ENCODE measurements at places on chromosomes 11 and 22. TPM values are rescaled to one million over a fixed set of nuclear protein-coding genes. Genes with fewer than 3 reads are reported as not detected.
A peak's percentile ranks its signal among the peaks of the same experiment; 100 is the strongest.

DNA sequence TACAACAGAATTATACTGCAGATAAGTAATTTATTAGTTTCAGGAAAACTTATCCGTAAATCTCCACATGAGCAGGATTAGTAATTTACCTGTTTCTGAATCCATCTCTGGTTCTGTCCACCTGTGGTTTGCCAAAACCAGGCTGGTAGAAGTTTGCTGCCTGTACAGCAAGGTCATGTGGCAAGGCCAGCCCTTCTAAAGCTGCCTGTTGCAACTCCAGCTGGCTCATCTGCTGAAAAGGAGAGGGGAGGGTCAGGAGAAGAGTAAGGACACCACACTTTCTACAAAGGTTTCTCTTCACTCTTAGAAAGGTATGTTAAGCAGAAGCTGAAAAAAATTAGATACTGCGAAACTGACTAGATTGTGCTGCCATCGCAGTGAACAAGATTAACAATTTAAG lies 42.3 kb downstream of the EIF4ENIF1 start:
- no peak for DNase-seq
- no peak overlapping the region for H3K4me3 ChIP-seq
- peaks cover 11% of the 10 kb centered on the region for H3K36me3 ChIP-seq
- no peaks in the 10 kb centered on the region for H3K27me3 ChIP-seq
- peaks cover under 1% of the 10 kb centered on the region for H3K4me1 ChIP-seq

- H3K27me3 ChIP-seq, result peaks cover 6% of the 10 kb centered on the region
- DNase-seq, result no peak
- no peaks in the 10 kb centered on the region for H3K36me3 ChIP-seq
- no peak overlapping the region for H3K4me3 ChIP-seq
- no peak overlapping the region for H3K27ac ChIP-seq
- no peaks in the 10 kb centered on the region for H3K4me1 ChIP-seq
These were observed 13.5 kb downstream of the FSHB start for GRCh38 chr11:30244265-30244664.

PIWIL4 gene
- total RNA-seq, result 1.5 TPM

- peak overlapping the region; percentile 69 for H3K27ac ChIP-seq
- peaks cover 23% of the 10 kb centered on the region for H3K36me3 ChIP-seq
- peaks cover 5% of the 10 kb centered on the region for H3K27me3 ChIP-seq
- DNase-seq, result peak; percentile 55
- H3K4me3 ChIP-seq, result peak overlapping the region; percentile 86
- peaks cover 49% of the 10 kb centered on the region for H3K4me1 ChIP-seq
These were observed 938 bp downstream of the LAYN start for GRCh38 chr11:111541254-111542061.

HDHD5 gene
- total RNA-seq, result 33.7 TPM

DNA sequence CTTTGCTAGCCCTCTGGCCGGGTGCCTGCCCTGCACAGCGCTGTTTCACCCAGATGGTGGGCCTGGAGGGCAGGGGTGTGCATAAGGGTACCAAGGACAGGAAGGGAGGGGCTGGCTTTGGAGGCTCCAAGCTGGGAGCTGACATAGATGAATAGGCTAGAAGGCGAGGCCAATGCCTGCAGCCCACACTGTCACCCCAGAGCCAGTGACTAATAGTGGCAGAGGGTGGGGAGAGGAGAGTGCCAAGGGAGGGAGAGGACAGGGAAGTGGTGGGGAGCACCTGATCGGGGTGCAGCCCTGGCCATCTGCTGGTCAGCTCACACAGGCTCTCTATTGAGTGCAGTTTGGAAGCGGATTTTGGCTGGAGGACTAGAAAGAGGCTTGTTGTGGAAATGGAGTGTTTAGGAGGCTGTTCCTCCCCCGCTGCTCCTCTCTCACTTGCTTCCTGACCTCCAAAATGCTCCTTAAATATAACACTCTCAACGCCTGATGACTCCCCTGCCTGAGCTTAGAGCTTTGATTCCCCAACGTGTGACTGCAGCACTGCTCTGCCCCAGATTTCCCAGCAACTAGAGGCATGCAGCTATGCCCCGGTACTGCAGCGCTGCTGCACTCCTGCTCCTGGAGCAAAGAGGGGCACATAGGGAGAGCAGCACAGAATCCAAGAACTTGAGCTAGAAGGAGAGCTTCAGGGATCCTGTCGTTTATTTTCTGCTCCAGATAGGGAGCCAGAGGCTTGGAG lies 89.2 kb downstream of the GRAMD1B start:
- DNase-seq, result no peak
- H3K27me3 ChIP-seq, result no peaks in the 10 kb centered on the region
- H3K4me1 ChIP-seq, result peaks cover 8% of the 10 kb centered on the region
- H3K36me3 ChIP-seq, result peaks cover 8% of the 10 kb centered on the region

DNA sequence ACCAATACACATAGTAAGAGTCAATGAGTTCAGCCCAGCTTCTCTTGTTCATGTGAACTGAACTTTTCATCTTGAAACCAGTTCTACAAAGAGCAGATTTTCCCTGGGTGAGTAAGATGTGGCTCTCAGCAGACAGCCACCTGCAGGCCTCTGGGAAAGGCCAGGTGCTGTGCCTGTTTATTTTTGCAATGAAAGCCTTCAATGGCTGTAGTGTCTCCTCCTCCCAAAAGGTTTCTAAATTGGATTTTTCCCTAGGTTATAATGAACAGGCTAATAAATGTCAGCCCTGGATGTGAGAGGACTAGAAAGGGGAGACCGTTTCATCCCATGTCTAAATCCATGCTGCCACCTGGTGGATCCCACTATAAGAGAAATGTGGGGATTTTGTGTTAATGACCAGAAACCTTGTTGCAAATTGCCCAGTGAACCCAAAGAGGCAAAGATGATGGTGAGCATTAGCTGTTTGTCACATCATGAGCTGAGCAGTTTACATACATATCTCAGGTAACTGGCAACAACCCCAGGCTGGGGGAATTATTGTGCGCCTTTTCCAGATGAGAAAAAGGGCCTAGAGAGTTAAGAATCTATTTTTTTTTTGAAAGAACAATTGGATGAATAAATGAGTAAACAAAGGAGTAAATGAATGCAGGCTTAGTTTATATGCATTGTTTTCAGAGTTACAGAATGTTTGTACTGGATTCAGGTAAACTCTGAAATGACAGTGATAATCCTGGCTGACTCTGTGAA lies 12.7 kb downstream of the C11orf91 start:
- no peak overlapping the region for H3K4me3 ChIP-seq
- no peaks in the 10 kb centered on the region for H3K4me1 ChIP-seq
- no peak for DNase-seq
- no peaks in the 10 kb centered on the region for H3K36me3 ChIP-seq

- no peak overlapping the region for H3K4me3 ChIP-seq
- peaks cover 37% of the 10 kb centered on the region for H3K4me1 ChIP-seq
- DNase-seq, result no peak
- H3K36me3 ChIP-seq, result peaks cover 1% of the 10 kb centered on the region
These were observed 4.9 kb downstream of the CSNK1E start for GRCh38 chr22:38312261-38312800.

MUC5AC gene
- total RNA-seq, result not detected

GRCh38 chr22:36554098-36554497 lies 25.1 kb upstream of the EIF3D start:
- no peak overlapping the region for H3K27ac ChIP-seq
- no peak overlapping the region for H3K4me3 ChIP-seq
- peaks cover 11% of the 10 kb centered on the region for H3K27me3 ChIP-seq
- DNase-seq, result no peak
- H3K36me3 ChIP-seq, result no peaks in the 10 kb centered on the region

DNA sequence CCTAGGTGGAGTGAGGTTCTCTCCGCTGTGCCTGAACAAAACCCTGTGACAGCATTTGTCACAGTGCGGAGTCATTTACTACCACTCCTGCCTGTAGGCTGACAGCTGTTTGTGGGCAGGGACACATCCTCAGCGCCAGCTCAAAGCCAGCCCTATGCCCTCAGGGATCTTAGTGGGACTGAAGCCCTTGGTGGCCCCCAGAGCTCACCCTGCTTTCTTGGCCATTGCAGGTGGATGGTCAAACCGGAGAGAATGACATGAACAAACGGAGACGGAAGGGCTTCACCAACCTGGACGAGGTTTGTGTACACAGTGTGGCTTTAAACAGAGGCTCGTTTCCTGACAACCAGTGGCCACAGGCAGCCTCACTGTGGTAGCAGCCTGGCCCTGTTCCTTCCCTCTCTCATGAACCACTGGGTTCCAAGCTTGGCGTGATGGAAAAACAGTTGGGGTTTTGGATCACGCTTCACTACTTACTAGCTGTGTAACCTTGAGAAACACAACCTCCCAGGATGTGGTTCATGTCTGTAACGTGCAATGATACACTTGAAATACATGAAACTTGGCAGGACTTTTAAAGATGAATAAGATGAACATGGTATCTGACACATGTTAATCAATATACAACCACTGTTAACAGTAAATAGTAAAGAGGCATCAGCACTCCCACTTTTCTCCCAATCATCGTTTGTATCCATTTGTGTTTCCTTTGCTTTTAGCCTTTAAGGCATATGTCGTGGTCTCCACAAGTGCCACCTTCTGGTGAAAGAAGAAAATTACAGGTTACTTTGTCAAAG lies 125.8 kb downstream of the MICAL2 start:
- peak overlapping the region; percentile 86 for H3K27ac ChIP-seq
- H3K36me3 ChIP-seq, result peaks cover 31% of the 10 kb centered on the region
- H3K4me3 ChIP-seq, result peak overlapping the region; percentile 66

DNA sequence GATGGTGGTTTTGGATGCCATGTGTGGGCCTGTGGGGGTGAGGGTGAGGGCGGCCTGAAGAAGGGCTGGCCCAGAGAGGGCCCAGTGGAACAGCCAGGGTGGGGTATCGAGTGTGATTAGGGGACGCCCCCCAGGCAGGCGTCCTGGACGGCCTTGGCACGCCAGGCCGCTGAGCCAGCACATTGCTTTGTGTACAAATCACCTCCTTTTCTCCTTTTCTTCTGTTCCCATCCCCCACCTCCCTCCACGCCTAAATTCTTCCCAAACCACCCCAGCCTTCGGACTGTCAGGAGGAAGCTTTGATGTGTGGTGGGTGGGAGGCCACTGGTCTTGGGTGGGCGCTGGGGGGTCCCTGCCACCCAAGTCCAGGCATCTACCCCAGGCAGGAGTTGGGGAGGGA lies 7.8 kb upstream of the CD248 start:
- H3K27me3 ChIP-seq, result no peaks in the 10 kb centered on the region
- H3K27ac ChIP-seq, result peak overlapping the region; percentile 76
- H3K36me3 ChIP-seq, result peaks cover 7% of the 10 kb centered on the region
- H3K4me1 ChIP-seq, result peaks cover 54% of the 10 kb centered on the region

- H3K4me3 ChIP-seq, result no peak overlapping the region
- H3K4me1 ChIP-seq, result peaks cover 1% of the 10 kb centered on the region
- no peak overlapping the region for H3K27ac ChIP-seq
These were observed 92.7 kb upstream of the TBCEL start for GRCh38 chr11:120931057-120931779.

GRCh38 chr11:79414644-79415317 lies 26.0 kb downstream of the TENM4 start:
- H3K27ac ChIP-seq, result no peak overlapping the region
- no peak for DNase-seq
- H3K4me1 ChIP-seq, result no peaks in the 10 kb centered on the region
- no peak overlapping the region for H3K4me3 ChIP-seq
- no peaks in the 10 kb centered on the region for H3K36me3 ChIP-seq

GRCh38 chr11:33157103-33158027 lies 3.9 kb downstream of the CSTF3 start:
- no peaks in the 10 kb centered on the region for H3K27me3 ChIP-seq
- peaks cover 37% of the 10 kb centered on the region for H3K36me3 ChIP-seq
- H3K4me1 ChIP-seq, result peaks cover 34% of the 10 kb centered on the region
- H3K4me3 ChIP-seq, result no peak overlapping the region
- no peak for DNase-seq

DNA sequence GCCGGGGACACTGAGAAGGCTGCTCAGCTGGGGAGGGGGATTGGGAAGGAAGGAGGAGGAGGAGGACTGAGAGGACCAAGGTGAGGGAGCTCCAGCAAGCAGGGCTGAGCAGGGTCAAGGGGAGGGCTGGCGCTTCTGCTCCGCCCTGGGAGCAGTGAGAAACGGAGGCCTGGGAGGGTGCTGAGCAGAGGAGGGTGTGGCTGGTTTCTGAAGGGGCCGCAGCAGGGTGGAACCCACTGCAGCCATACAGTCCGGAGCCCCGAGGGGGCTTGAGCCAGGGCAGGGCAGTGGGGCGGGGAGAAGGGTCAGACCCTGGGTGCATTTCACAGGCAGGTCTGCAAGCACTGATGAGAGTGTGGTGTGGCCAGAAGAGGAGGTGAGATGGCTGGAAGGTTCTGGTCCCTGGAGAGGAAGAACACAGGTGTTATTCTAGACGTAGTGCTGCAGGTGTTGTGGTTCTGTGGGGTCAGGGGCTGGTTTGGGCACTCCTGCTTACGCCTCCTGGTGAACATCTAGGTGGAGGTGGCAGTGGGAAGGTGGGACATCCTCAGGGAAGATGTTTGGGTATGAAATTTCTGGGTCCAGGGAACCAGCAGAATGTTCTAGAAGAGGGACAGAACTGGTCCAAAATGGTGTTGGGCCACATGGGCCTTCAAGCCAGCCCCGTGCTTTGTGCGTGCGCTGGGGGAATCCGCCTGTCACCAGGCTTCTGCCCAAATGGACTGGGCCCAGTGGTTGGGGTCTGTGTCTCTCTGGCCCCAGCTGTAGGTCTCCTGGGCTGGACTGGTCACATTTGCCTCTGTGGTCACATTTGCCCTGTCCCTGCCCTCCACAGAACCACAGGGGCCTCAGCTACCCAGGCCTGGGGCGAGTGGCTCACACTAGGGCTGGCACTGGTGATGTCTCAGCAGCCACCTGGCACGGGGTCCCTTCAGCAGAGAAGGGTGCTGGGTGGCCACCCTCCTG lies 714.7 kb downstream of the BRD1 start:
- no peak for DNase-seq
- H3K36me3 ChIP-seq, result no peaks in the 10 kb centered on the region
- H3K27ac ChIP-seq, result no peak overlapping the region
- H3K4me3 ChIP-seq, result no peak overlapping the region
- H3K4me1 ChIP-seq, result no peaks in the 10 kb centered on the region
- H3K27me3 ChIP-seq, result peaks cover 2% of the 10 kb centered on the region

DNA sequence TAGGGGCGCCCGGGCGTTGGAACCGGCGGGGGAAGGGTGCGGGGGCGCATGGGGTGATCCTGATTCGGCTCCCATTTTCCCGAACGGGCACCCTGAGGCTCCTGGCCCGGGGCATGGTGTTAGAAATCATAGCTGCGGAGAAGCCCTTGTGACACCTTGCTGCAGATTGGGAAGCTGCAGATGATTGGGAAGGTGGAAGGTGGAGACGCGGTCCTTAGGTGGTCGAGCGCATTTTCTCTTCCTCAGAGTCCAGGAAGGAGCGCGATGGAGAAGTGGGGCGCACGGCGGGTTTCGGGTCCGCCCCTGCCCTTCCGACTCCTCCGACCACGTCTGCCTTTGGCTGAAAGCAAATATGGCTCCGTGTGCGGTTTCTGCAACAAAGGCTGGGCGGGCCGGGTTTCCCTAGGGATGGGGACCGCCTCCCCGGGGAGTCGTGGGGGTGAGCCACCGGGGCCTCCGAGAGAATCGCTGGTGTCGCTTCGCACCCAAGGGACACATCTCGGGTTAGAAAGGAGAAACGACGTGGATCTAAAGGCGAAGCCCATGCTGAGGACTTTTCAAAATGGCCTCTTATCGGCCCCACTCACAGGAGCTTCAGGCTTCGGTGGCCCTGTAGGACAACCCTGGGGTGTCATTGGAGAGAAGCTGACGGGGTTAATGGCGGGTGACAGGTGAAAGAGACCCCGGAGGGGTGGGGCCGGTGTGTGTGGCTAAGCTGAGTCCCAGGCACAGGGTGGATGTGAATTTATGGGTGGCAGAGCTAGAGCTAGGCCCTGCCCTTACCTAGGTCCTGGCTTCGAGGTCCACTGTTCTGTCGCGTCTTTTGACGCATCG lies 707 bp upstream of the FTH1 start:
- peaks cover 50% of the 10 kb centered on the region for H3K4me1 ChIP-seq
- H3K27me3 ChIP-seq, result no peaks in the 10 kb centered on the region
- H3K4me3 ChIP-seq, result peak overlapping the region; percentile 91

- H3K36me3 ChIP-seq, result peaks cover 2% of the 10 kb centered on the region
- H3K27me3 ChIP-seq, result no peaks in the 10 kb centered on the region
- H3K4me1 ChIP-seq, result peaks cover 9% of the 10 kb centered on the region
- no peak for DNase-seq
These were observed 37.4 kb downstream of the PACSIN2 start for GRCh38 chr22:42977569-42977968.

MIOX gene
- total RNA-seq, result not detected

NXPE1 gene
- not detected for total RNA-seq
